ENCODE measurements at places on chromosomes 1 and 21.

DNA sequence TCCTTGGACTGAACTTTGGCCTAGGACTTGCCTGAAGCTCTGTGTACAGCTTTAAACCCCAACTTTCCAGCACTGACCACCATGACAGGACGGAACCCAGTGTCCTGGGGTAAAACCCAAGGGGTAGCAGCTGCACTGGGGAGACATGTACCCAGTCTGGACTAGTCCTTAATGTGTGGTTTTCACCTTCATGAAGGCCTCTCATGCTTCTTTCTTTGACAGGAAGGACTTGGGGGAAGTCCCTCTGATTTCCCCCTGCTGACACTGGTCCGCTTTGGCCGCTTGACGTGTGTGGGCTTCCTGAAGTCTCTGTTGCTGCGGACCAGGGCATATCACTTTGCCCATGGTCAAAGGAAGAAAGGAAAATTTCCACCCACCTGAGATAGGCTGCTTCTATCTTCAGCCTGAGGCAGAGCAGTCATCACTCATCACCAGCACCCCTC, 66.3 kb upstream of the PRDX6 start:
- peak; percentile 39 for DNase-seq

DNA sequence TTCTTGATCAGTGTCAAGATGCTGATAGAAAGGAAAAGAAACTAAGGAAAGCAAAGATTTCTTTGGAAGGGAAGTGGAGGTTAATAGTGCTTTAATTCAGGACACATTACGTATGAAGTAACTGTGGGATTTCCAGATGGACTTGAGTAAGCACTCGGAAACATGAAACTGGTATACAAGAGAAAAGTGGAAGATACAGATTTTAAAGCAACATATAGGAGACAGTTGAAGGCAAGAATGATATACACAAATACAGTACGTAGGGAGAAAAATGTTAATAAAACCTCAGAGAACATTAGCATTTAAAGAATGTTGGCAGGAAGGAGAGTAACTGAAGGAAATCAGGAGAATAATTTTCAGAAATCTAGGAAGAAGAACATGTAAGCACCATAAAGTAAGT, 730.9 kb upstream of the ADGRL2 start:
- DNase-seq: no peak

GRCh38 chr1:57229076-57229475, 194.8 kb downstream of the DAB1 start:
- no peak for DNase-seq

DNA sequence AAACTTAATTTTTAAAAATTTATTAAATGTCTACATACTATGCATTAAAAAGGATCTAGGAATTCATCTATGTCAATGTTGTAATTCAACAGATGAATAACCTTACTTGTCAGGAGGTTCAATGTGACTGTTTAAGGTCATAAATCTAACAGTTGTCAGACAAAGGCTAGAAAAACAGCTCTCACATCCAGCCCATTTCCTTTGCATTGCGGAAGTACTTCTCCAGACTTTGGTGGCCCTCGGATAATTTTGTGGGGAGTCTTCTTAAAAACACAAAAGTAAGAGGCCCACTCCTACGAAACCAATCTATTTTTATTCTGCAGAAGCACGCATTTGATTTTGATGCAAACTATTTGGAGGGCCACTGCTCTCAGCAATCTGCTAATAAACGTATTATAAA, 122.6 kb upstream of the CHRM3 start:
- no peak for DNase-seq

DNA sequence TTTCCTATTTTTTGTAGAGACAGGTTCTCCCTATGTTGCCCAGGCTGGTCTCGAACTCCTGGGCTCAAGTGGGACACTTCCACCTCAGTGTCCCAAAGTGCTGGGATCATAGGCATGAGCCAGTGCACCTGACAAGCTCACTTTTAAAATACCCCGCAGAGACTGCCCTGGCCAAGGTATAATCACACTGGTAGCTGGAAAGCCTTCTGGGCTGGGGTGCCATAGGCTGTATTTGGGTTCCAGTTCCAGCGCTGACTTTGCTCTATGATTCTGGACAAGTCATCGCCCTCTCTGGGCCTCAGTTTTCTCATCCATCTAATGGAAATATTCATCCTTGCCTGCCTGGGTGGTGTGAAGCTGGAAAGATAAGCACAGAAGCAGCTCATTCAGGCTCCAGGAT, 10.4 kb downstream of the LDLRAD1 start:
- DNase-seq: no peak

DNA sequence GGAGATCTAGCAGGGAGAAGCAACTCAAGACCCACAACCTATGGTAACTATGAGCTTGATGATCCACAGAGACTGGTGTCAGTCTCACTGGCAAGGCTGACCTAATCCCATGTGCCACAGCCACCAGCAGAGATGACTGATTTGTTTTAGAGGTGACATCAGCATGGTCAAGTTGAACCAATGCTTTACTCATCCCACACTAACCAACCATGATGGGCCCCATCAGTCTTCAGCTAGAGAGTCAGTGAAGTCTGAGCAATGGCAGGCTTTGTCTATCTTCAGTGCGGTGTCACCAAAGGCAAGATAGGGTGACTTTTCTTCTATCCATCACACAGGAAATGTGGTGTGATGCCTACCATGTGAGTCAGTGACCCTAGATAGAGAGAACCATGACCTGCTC, 1470.7 kb downstream of the NCAM2 start:
- no peak for DNase-seq

GRCh38 chr1:19400875-19401534, 84.3 kb downstream of the CAPZB start:
- DNase-seq: no peak

- peak; percentile 61 for DNase-seq
Observed at GRCh38 chr1:182713939-182714338, 29.6 kb upstream of the RGS8 start.

DNA sequence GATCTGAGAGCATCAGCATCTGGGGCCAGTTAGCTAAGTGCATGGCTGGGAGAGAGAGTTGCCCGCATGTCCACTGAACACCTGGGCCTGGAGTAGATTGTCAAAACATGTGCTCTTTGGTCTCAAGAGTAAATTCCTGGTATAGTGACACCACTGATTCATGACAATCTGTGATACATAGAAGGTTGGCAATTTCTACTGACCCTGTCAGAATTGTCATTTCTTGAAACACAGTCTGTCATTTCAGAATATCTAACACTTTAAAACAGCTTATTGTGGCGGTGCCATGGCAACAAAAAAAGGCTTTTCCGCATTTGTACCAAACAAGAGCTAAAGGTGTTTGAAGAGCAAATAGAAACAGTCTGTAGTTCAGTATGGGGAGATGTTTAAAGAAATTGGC, 186.4 kb upstream of the FAM78B start:
- no peak for DNase-seq

DNA sequence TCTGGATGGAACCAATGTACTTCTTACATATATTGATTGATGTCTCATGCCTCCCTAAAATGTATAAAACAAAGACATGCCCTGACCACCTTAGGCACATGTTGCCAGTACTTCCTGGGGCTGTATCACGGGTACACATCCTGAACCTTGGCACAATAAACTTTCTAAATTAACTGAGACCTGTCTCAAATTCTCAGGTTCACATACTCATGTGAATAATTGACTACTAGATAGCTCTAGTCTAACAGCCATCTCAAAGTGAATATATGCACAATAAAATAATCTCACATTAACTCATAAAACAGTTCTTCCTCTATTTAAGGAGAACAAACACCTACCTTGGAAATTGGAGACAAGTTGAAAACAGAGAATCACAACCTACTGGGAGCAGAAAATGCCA, 5.6 kb downstream of the DNAI4 start:
- DNase-seq: no peak

DNA sequence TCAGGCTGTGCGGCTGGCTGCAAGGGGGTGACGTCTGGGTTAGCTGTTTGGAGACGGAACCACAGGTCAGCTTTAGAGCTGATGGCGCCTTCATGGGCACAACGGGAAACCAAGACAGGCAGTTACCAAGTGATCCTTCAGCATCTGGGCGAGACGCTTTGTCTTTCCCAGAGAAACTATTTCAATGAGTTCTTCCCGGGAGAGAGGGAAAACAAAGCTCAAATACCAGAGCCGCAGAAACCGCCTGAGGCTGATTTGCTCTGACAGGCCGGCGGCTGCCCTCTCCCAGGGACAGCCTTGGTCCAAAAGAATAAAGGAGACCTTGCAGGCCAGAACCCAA, 76.5 kb downstream of the CD58 start:
- no peak for DNase-seq

DNA sequence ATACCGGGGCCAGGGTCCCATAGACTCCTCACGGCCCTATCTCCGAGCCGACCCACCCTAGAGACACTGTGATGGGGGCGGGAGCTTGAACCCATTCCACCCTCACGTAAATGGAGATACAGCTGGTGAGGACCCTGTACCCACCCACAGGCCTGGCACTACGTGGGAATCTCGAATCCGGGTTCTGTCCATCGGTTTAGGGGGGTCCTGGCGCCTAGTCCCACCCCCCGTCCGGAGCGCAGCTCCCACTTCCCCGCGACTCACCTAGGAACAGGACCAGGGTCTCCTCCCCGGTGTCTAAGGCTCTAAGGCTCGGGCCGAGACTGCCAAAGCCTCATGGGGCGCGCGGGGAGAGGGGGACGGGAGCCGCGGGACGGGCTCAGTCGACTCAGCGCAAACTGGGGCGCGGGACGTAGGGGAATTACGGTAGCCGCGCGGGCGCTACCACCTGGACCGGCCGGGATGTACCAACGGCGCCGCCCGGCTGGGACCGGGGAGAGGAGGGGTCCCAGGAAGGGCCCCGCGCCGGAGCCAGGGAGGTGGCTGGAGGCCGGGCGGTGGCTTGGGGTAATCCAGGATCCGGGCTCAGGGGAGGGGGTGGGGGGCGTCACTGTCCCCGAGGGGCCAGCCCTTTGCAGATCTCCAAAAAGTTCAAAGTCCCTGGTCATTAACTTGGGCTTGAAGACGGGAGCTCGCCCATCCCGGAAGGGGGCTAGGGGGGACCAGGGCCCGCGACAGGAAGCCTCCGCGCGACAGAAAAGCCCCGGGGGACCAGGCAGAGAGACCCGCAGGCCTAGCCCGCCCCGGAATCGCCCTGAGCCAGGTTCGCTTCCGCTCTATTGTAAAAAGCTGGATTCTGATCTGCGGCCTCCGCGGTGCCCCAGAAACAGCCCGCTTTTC, 1.0 kb downstream of the PLEKHG5 start:
- peak; percentile 76 for DNase-seq

DNA sequence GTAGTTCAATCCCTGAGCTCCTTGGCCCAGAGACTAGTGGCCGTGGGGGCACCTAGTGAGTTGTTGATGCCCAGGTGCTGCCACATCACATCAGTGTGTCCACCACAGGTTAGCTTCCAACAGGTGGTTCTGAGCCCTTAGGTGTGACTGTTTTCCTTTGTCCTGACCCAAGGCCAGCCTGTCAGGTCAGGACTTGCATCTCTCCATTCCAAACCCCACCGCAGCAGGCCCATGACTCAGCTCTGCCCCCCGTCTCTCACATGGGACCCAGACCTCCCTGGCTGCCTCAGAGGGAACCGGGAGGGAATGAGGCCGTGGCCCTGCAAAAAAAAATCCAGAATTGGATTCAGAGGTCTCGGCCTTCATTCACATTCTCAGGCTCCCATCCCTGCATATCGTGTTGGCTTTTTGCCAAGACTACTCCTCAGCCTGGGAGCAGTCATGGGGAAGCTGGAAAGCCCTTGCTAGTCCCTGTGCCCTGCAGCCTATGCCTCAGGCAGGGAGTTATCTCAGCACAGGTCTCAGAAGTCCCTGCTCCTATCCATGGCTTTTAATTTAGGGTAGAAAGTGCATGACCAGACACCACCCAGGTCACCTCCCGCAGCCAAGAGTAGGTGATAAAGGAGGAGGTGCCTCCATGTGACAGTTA, 7.2 kb downstream of the INAVA start:
- DNase-seq: no peak

GRCh38 chr1:234701737-234702341, 91.9 kb upstream of the IRF2BP2 start:
- DNase-seq: no peak

- DNase-seq: no peak
Observed at GRCh38 chr1:85490270-85490985, 25.5 kb upstream of the DDAH1 start.

DNA sequence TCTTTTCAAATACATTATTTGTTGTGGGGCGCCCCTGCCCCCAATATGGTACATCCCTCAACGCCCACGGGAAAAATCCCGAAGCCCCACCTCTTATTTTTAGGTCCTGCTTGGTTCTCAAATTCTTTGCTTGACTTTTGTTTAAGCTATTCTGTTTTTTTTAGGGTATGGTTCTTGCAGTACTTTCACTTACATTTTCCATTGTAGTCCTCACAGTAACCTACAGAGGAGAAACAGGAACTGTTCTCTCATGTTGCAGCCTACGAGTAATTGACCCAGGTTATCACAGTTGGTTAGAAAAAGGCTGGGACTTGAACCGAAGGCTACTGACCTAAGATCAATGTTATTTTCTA, 697 bp upstream of the C21orf91 start:
- DNase-seq: peak; percentile 86

DNA sequence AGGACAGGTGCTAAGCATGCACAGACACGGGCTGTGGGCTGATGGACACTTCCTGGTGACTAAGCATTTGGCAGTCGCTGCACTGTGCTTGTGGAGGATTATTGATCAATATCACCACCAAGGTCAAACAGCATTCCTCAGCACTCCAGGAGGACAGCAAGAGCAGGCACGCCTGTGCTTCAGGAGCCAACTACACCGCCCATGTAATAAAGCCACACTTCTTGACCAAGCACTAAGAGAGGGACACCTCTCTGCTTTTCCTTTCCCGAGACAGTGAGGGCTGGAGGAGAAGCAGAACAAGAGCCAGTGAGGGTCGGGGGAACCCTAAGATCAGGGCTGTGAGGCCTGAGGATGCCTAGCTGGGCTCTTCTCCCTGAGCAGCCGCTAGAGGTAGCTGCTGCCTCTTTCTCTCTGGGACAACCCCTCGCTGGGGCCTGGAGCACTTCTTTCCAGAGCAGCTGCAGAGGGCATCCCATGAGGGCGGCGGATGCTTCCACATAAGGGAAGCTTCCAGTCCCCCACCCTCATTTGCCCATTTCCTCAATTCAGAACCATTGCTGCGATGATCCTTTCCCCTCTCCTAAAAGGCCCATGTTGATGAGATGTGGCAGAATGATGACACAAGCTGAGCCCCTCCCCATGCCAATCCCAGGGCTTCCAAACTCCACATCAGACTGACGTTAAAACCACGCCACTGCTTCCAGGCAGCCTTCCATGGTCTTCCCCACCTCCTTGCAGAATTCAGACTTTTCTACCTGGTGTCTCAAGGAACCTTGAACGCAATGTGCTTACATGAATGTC, 19.1 kb downstream of the RAB7B start:
- peak; percentile 59 for DNase-seq

- DNase-seq: no peak
Observed at GRCh38 chr21:45042664-45043161, 31.7 kb upstream of the ADARB1 start.
